ENCODE measurements at places on chromosomes 16 and 17. TPM values are rescaled to one million over a fixed set of nuclear protein-coding genes. Genes with fewer than 3 reads are reported as not detected.

DNA sequence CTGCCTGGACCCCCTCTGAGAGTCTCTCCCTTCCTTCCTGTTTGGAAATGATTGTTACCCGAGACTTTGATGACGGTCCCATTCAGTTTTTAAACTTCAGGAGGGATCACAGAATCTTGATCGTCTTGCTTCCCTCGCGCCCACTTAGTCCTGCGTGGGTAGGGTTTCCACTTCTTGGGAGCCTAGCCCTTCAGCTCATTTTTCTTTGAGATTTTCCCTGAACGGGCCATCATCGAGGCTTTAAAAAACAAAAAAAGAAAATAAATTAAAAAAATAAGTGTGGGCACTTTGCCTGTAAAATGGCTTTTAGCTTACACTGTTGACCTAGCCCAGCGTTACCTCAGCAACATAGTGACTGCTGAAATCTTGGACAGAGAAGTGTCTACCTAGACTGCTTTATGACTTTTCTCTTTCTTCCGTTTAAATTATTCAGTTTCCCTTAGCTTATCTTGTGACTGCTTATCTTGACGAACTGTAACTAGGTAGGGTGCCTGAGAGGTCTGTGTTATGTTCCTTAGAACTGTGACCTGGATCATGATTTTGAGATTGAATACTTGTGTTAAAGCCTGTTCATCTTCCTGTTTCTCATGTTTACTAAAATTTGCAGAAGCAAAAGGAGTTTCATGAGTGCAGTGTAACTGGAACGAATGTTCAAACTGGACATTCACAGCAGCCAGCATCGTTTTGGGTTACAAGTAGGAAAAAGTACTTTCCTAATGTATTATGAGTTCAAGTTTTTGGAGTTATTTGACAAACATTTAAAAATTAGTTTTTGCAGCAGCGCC, 874 bp downstream of the WWP2 start:
- DNase-seq = peak; percentile 29

GRCh38 chr17:46212634-46213435, 19.6 kb upstream of the KANSL1 start:
- DNase-seq = peak; percentile 63

DNA sequence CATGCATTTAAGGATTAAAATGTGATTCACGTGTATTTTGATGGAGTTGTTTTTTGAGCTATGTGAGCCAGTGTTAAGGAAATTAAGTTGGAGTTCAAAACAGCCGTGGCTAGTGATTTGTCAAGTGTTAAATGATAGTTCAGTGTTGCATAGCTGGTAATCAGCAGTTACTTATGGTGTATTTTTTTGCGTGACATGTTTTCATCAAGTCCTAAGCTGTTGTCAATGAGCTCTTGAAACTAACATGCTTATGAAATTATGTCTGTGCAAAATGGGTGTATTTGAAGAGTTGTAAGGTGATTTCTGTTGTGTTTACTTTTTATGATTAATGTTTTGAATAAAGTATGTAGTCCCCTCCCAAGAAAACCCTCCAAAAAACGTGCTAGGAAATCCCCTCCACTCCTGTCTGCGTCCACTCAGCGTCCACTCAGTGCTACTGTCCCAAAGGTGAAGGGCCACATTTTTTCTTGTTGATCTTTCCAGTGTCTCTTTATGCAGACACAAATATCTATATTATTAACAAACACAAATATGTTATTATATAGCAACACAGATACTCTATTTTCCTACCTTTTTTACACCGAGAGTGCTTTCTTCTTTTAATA, 30.0 kb downstream of the USP10 start:
- DNase-seq = no peak

- no peak for DNase-seq
These were observed 3.5 kb upstream of the BCL6B start for GRCh38 chr17:7019367-7019766.

GRCh38 chr17:79988185-79988971, 47.3 kb downstream of the TBC1D16 start:
- DNase-seq = no peak

- DNase-seq = no peak
These were observed 11.9 kb downstream of the POLR3K start for GRCh38 chr16:41439-42068.

GRCh38 chr17:60435244-60436167, 13.2 kb downstream of the CHCT1 start:
- DNase-seq = peak; percentile 83

GRCh38 chr17:56913000-56913311, 893 bp downstream of the TRIM25 start:
- no peak for DNase-seq

- DNase-seq = no peak
These were observed 23.7 kb downstream of the HSBP1 start for GRCh38 chr16:83831456-83831987.

GRCh38 chr16:81296631-81297030, 18.1 kb upstream of the GAN start:
- DNase-seq = no peak

DNA sequence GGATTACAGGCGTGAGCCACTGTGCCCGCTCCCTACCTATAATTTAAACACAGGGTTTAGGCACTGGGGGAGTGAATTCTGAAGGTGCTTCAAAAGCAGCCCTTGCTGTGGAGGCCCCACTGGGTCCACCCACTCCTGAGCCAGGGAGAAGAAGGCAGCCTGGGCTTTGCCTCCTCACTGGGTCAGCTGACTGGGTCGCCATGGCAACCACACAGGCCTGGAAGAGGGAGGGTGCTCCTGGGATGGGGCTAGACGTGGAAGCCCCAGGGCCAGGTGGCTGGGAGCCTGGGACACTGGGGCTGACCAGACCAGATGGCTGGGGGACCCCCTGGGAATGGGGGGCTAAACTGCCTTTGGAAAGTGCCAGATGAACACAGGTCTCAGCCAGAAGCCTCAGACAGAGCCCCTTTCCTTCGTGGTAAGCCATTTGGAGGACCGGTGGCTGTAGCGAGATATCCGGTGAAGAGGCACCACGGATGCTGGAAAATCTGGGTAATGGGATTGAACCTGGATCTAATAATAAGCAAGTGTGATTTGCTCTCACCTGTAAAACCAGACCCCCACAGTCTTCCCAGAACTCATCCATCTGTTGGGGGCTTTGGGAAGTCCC, 32.9 kb downstream of the TRARG1 start:
- DNase-seq = no peak

GRCh38 chr16:4517812-4518680, 20.5 kb downstream of the CDIP1 start:
- DNase-seq = peak; percentile 54

DNA sequence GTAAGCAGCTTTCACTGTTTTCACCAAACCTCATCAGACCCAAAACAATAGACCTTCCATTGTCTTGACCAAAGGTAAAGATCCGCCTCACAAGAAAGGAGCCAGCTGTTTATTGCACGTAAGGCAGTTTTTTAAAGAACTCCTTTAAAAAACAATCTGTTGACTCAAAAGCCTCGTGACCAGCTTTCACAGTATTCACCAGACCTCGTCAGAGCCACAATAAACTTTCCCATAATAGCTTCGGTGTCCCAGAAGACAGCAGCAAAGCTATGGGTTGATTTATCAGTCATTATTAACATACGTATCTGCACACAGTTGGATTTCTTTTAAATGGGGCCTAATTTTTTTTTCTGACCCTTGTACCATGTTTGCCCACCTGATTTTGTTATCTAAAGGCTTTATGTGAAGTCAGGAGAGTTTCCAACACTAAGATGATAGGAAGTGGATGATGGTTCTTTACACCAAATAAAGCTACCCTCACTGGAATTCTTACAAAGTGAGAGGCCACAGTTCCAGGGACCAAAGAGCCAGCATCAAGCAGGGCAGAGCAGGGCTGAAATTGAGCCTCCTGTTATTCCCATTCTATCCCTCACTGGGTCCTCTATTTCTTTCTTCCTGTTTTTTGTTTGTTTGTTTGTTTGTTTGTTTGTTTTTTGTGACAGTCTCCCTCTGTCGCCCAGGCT, 17.6 kb upstream of the HELZ start:
- no peak for DNase-seq

DNA sequence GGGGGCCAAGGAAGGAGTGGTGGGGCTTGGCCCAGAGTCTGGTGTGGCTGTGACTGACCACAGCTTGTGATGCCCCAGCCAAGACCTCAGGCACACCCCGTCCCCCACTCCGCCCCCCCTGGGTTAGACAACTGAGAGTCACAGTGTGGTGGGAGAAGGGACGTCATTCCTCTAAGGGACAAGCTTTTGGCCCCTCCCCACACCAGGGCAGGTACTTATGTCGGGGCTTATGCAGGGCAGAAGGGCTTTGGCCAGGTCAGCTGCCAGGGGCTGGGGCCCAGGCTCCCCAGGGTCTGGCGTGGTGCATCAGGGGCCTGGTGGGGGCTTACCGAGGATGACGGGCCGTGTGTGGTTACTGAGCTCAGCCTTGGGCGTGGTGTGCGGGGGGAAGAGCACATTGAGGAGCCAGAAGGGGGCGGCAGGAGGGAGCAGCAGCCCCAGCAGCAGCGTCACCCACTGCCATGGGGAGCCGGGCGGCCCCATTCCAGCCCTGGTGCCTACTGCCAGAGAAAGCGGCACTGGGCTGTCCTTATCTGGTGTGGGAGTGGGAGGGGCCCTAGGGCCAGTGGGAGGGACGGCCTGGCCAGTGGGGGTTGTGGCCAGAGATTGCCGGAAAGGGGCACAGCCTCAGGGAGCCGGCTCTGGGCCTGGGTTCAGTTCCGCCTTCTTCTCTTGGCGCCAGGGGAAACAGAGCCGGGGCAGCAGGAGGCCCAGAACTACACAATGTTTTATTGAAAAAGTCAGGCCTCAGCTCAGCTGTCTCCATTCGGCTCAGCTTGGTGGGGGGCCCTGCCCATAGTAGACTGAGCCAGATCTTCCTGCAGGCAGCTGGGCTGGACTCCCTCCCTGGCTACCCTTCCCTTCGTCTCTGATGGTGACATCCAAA, at the start of gene LCAT:
Gene LCAT, minus strand, starts transcription at position 502 of the 886 bp plus-strand sequence. Its CDS starts 19 bp downstream, at position 483.
- DNase-seq = peak; percentile 74

DNA sequence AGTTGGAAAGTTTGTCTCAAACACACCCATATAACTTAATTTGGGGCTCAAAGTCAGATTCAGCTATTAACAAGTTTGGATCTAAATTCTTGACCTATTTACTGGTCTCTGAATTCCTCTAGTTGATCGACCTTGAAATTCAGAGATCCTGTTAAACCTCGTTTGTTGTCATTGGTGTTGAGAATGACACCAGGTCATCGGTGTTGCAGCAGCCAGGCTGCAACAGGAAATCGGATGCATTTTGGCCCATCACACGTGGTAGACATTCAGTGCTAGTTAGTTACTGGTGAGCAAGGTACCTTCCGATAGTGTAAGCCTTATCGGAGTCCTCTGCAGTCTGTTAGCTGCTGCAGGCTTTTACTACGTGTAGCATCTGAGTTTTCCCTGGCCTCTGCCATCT, 82.3 kb downstream of the WWP2 start:
- DNase-seq = no peak

- DNase-seq = no peak
These were observed 9.1 kb downstream of the ABHD15 start for GRCh38 chr17:29557739-29558116.

Gene FOXC2
- 0.41 TPM for total RNA-seq

Gene DNAI2
- not detected for total RNA-seq

Gene WNT9B
- not detected for total RNA-seq

Gene SDK2
- total RNA-seq = 6.9 TPM

Gene PPY
- not detected for total RNA-seq

Gene SALL1
- total RNA-seq = 5.3 TPM

Gene POLR2C
- 70.9 TPM for total RNA-seq

Gene COPRS
- 35.1 TPM for total RNA-seq

Gene TNFSF13
- 1.2 TPM for total RNA-seq

Gene CPHXL2
- total RNA-seq = not detected

Gene G6PC1
- total RNA-seq = not detected

Gene CSF3
- not detected for total RNA-seq

Gene PLD6
- 8.6 TPM for total RNA-seq

Gene ZNF469
- total RNA-seq = 0.41 TPM
